ENCODE measurements at places on chromosomes 11 and 22.

- DNase-seq = no peak
Observed at GRCh38 chr11:123356539-123356938, 73.5 kb upstream of the GRAMD1B start.

DNA sequence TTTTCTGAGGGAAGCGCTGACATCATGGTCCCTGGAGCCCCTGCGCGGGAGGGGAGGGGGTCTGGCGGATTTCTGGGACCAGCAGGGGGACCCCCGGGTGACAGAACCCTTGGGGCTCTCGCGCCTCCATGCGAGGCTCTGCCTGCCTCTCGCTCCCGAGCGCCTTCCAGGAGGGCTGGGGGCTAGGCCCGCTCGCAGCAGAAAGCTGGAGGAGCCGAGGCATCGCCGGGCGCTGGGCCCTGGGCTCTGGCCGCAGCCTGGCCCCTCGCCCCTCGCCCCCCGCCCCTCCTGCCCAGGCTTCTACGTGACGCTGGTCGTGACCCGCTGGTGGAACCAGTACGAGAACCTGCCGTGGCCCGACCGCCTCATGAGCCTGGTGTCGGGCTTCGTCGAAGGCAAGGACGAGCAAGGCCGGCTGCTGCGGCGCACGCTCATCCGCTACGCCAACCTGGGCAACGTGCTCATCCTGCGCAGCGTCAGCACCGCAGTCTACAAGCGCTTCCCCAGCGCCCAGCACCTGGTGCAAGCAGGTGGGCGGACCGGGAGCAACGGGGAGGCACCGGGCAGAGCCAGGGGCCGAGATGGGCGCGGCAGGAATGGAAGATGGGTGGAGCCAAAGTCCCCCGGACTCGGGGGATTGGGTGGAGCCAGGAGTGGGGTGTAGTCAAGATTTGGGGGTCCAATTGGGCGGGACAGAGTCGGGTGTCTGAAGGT, 5.4 kb downstream of the BEST1 start:
- DNase-seq = no peak

DNA sequence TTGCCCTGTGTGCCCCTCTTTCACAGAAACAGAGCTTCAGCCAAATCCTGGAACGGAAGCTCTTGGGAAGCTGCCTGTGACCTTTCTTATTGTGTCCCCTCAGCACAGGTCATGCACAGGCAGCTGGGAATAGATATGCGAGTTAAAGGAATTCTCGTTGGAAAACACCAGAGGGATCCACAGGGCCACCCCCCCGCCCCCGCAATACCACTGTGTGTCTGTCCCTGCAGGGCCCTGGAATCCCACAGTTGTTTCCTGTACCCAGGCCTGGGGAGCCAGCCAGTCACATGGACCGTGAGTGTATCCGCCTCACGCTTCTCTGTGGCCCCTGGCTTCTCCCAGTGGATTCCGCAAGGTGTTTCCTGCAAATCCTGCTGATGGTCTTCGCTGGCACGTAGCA, 29.0 kb downstream of the TIMP3 start:
- DNase-seq = no peak

- no peak for DNase-seq
Observed at GRCh38 chr11:83152264-83152663, 4.7 kb upstream of the PCF11 start.

GRCh38 chr11:46684367-46684766, 16.1 kb downstream of the ARHGAP1 start:
- DNase-seq = no peak

- no peak for DNase-seq
Observed at GRCh38 chr11:48675945-48676344, 187.4 kb downstream of the OR4A47 start.

- no peak for DNase-seq
Observed at GRCh38 chr11:8066036-8066910, 14.7 kb upstream of the TUB start.

DNA sequence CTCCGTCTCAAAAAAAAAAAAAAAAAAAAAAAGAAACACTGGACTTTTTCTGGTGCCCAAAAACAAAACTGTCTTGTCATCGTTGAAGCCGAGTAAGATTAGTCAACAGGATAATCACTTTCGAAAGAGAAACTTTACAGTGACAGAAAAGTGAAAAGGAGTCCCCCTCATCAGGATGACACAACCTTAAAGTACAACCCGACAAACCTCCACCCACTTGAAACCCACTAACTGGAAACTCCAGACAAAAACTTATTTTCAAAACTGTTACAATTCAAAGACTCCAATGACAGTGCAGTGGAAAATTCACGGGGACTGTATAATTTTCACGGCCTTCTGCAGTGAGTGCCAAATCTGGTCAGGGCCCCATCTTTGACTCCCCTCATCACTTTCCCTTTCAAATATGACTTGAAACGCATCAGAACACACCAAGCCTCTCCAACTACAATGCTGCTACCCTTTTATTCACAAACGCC, 1.3 kb downstream of the DENND5A start:
- peak; percentile 90 for DNase-seq

DNA sequence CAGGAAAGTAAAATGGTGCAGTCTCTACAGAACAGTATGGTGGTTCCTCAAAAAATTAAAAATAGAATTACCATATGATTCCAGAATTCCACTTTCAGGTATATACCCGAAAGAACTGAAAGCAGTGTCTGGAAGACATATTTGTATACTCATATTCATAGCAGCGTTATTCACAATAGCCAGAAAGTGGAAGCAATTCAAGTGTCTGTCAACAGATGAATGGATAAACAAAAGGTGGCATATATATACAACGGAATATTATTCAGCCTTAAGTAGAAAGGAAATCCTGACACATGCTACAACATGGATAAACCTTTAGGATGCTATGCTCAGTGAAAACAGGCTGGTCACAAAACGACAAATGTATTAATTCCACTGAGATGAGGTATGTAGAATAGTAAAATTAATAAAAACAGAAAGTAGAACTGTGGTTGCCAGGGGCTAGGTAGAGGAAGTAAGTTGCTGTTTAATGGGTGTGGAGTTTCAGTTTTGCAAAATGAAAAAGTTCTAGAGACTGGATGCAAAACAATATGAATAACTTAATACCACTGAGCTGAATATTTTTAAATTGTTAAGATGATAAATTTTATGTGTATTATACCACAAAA, 14.5 kb downstream of the SAA1 start:
- DNase-seq = peak; percentile 60

GRCh38 chr11:2083411-2083810, 55.8 kb downstream of the IGF2 start:
- no peak for DNase-seq

DNA sequence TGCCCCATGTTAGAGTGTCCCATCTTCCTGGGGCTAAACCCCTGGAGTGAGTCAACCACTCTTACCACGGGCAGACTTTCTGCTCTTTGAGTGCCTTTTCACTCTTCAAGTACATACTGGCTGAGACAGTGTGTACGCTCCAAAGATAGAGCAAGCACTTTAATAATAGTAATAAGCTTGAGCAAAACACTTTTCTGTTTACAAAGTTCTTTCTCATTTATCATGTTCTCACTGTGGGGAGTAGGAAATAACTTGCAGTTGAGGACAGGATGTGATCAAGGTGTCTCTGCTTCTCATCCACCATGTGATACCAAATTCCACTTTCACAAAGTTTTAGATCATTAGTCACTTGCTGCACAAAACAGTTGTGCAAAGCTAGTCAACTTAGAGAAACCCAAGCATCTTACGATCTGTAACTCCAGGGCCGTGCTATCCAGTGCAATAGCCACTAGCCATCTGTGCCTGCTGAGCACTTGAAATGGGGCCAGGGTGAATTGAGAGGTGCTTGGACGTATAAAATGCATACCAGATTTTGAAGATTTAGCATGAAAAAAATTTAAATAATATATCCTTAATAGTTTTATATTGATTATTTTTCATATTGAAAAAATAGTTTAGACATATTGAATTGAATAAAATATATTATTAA, 135.3 kb downstream of the KIF18A start:
- DNase-seq = no peak

GRCh38 chr11:70505331-70505731, 107.0 kb downstream of the CTTN start:
- no peak for DNase-seq

- no peak for DNase-seq
Observed at GRCh38 chr11:862081-862661, 19.5 kb downstream of the TSPAN4 start.

DNA sequence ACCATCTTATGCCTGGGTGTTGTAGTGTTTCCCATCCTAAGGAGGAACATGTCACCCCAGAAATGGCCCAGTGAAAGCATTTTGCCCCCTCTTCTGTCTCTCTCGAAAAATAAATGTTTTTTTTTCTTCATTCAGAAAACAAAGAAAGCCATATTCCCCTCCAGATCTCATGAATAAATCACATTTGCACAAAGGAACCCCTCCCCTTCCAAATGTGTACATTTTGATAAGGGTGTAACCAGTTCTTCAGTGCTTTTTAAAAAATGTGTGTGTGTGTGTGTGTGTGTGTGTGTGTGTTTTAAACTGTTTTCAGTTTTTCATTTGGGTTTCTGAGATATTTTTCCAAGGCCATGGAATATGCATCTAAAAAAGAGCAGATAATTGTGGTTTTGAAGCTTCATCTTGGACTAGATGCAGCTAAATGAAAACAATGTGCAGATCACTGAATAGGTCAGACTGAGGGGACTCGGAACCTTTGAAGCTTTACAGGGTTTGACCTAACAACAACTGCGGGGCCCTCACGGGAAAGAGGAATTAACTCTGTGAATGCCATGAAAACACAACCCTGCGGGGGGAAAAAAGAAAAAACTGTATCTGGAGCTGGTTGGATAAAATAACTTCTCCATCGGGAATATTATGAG, 76.4 kb downstream of the YAP1 start:
- no peak for DNase-seq

GRCh38 chr11:114291842-114292680, 4.1 kb upstream of the NNMT start:
- DNase-seq = no peak

DNA sequence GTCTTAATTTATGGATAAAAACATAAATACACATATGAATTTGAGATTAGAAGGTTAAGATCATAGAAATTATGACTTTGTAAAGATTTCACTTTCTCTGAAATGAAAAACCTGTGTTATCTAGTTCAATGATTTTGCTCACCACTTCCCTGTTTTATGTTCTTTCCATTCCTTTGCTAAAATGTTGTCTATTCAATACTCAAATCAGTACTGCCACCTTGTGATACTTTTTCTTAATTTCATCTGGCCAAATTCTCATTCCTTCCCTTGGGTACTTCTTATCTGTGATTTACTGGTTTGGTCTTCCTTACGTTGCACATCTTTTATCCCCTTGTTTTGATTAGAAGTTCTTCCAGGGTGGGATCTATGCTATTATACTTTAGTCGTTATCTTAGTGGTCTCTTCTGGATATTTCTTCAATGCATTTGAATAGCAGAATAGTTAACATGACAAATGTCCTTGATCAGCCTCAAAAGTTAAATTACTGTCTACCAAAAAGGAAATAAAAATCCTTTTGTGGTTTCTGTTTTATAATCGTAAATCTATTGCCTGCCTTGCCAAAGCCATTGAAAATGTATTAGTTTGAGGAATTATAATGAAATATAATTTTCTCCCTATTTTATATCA, 197.0 kb downstream of the PGR start:
- DNase-seq = peak; percentile 14

DNA sequence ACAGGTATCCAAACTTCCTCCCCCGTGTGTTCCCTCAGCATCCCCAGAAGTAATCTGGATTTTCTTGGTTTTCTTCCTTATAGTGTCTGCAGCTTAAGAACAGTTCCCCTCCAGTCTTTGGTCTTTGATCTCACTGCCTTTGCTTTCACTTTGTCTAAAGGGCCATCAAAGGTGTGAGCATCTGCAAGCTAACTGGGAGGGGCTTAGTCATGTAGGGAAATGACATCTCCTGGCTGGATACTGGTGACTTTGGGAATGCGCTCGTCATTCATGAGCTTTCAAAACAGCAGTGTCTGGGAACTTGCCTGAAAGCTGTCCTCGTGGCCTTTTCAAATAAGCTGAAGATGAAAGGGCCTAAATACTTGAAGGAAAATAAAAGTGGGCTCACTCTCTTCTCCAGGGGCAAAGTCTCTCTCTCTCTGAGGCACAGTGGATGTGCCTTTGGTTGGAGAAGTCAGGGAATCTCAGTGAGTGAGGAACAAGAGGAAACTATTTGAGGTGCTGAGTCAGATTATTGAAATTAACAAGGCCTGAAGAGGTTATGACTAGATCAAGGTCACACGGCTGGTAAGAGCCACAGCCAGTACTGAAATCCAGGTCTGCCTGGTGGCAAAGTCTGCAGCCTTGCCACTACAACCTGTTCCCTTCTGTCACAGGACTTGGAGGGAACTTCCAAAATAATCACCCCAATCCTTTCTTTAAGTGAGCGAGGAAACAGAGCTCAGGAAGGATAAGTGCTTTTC, 45.6 kb upstream of the TENM4 start:
- no peak for DNase-seq

GRCh38 chr22:34334893-34335292, 414.6 kb upstream of the LARGE1 start:
- DNase-seq = no peak

GRCh38 chr22:23673826-23674690, 16.8 kb upstream of the RGL4 start:
- no peak for DNase-seq

DNA sequence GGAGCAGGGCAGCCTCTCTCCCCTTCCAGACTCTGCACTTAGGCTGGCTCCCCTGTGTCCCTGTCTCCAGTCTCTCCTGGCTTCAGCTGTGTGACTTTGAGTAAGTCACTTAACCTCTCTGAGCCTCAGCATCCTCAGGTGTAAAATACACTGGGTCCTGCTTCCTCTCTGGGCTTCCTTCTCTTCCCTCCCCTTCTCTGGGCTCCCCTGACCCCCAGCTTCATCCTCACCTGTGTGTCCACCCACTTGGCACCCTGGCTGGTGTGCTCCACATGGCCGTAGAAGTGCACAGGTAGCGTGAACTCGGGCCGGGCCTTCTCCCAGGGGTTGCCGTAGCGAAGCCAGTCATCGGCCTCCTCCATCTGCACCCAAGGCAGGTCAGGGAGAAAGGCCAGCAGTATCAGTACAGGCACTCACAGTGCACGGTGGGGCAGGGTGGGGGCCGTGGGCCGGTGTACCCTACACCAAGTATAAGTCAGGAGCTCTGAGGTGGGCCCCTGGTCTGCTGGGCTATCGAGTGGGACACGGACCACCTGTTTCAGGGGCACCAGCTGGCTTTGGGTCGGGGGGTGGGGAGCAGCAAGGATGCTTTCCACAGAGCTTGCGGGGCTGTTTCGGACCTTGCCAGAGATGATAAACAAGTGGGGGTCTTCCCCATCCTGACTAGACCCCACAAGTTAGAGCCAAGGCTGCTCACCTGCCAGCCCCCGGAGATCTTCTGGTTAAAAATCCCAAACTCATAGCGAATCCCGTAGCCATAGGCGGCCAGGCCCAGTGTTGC, 2.0 kb downstream of the PYGM start:
- DNase-seq = no peak

- DNase-seq = no peak
Observed at GRCh38 chr22:37387793-37388192, 39.5 kb downstream of the ELFN2 start.

- no peak for DNase-seq
Observed at GRCh38 chr11:109267293-109268095, 154.5 kb upstream of the C11orf87 start.

DNA sequence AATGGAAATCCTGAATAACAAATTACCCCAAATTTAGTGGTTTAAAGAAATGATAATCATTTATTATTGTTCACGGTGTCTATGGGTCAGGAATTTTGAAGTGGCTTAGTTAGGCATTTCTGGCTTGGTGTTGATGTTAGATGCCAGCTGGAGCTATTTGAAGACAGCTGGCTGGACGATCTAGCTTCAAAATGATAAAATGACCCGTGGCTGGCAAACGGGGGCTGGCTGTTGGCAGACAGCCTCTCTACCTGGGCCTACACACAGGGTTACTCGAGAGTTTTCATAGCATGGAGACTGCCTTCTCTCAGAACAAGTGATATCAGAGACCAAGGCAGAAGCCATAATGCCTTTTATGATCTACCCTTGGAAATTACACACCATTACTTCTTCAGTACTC, 285.2 kb downstream of the METTL15 start:
- DNase-seq = no peak
